NB4 (cell line): ENCODE measurements at places on chromosomes 7 and 10.

DNA sequence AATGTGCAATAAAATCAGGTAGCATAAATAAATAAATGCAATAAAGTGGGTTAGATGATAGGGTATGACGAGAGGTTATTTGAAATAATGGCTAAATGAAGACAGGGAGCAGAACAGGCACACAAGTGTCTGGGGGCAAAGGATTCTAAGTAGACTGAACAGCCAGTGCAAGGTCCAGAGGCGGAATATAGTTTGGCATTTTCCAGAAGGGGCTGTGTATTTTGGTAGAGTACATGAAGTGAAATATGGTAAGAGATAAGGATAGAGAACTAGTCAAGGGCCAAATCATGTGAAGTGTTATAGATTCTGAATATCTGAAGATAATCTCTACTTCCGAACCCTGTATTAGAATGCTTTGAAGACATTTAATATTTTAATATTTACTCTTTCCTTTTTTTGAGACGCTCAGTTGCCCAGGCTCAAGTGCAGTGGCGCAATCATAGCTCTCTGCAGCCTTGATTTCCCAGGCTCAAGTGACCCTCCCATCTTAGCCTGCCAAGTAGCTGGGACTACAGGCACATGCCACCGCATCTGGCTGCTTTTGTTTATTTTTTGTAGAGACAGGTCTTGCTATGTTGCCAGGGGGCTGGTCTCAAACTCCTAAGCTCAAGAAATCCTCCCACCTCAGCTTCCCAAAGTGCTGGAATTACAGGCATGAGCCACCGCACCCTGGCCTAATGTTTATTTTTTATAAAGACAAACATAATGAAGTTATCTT is 44.4 kb upstream of the CD36 start:
- no peak for DNase-seq

DNA sequence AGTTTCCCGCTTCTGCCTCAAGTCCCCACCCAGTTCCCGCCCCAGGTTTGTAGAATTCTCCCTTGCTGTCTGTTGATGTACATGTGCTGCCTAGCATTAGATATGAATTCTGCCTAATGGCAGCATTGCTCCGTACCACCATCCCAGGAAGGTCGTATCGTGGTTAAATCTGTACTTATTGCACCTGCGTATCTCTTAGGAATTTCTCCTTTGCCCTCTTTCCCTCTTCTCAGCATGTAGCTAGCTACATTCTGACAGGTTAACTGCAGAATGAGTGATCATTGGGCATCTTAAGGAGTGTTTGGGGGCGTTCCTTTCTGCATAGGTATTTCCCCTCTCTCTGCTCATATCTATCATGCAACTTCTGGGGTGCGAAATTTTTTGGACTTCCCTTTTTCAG is 293.1 kb downstream of the GPR158 start:
- no peak for DNase-seq

DNA sequence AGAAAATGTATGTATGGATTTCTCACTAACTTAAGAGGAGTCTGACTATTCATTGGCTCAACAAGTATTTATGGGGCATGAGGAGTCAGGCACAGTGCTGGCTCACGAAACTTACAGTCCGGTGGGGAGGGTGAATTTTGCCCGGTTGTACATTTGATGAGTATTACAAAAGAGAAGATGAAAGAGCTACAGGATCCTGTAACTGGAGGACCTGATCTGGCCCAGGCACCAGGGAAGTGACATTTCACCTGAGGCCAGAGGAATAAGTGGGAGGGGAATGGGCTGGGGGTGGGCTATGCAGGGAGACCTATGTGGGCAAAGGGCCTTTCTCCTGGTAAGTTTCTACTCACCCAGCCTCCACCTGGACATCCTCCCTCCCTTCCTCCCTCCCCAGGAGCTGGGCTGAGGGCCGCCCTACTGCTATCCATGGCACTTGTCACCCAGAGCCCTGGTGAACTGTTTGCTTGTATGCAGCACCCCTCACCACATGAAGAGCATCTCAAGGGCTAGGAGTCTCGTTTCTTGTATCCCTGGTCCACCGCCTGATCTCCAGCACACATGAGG is 101.1 kb upstream of the ZNF438 start:
- DNase-seq: no peak

GRCh38 chr7:95213148-95213547 is 111.2 kb downstream of the PON1 start:
- no peak for DNase-seq

DNA sequence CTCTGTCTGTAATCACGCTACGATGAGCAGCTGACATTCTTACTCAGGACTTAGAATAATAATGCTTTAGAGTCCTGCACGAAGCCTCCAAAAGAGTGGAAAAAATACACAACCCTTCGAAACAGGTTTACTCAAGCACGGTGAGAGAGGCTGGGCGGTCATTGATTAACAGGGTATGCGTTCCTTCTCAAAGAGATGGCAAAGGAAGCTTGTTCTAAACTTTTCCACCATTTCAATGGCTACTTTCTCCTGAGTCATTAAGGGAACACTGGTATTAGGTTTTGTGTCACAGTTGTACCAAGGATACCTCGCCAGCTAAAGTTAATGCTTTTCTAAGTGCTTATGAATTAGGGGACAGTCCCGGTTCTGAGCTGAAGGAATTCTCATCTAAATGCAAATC is 141.9 kb upstream of the RHEB start:
- no peak for DNase-seq
